ENCODE measurements at places on chromosomes 12 and 14. TPM values are rescaled to one million over a fixed set of nuclear protein-coding genes. Genes with fewer than 3 reads are reported as not detected.

DNA sequence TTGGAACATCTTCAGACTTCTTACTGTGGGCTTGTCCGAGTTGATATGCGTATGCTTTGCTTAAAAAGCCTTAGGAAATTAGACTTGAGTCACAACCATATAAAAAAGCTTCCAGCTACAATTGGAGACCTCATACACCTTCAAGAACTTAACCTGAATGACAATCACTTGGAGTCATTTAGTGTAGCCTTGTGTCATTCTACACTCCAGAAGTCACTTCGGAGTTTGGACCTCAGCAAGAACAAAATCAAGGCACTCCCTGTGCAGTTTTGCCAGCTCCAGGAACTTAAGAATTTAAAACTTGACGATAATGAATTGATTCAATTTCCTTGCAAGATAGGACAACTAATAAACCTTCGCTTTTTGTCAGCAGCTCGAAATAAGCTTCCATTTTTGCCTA, 8.8 kb downstream of the LRR1 start:
- no peak for DNase-seq

GRCh38 chr12:12660201-12660600, 35.8 kb downstream of the GPR19 start:
- no peak for DNase-seq

- DNase-seq = no peak
Measured at GRCh38 chr14:69647213-69647612, 35.8 kb downstream of the SUSD6 start.

DNA sequence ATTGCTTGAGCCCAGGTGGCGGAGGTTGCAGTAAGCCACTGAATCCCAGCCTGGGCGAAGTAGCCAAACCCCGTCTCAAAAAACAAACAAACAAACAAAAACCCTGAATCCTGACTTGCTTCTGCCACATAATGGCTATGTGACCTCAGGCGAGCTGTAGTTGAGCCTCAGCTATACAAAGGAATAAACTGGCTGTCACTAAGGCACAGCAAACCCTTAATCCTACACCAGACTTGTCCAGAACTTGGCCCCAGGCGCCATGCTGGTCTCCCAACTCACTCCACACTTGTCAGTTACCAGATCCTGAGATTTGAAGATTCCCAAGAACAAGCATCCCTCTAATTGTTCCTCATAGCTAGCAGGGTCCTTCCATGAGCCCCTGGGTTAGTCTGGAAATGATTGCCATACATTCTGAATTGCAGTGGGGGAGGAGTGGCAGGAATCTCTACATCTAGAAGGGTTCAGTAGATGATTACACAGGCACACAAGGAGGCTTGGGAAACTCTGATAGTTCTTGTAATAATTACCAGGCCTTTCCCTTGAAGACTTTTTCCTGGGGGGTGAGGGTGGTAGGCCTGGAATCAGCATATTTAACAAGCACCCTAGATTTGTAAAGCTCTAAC, 9.9 kb downstream of the MAP3K12 start:
- no peak for DNase-seq

- DNase-seq = no peak
Measured at GRCh38 chr14:43677581-43677980, 829.5 kb downstream of the FSCB start.

DNA sequence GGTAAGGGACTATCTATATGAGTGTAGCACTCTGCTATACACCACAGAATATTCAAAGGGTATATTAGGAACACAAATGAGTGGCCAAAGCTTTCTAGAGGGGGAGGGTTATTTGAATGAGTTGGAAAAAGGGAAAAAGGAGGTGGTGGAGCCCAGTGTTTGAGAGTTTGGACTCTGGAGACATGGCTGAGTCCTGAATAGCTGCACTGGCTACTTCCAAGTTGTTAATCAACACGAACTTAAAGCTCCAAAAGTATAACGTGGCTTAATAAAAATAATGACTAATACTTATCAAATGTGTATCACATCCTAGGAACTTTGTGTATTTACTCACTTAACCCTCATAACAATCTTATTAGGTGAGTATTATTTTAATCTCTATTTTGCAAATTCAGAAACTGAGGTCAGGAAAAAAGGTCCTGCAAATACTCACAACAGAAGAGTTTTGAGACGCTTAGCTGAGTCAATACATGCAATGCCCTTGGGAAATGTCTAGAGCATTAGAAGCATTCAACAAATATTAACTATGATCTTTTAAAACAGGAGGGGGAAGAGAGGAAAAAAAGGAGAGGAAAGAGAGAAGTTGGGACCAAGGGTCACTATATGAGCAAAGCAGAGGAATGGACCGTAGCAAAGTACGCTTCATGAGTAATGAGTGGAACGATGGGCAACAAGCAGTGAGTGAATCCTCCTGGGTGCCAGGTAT, 189.5 kb upstream of the HMGA2 start:
- no peak for DNase-seq

GRCh38 chr12:92068459-92068858, 77.2 kb downstream of the BTG1 start:
- DNase-seq = no peak

GRCh38 chr12:118292836-118293235, 79.9 kb downstream of the TAOK3 start:
- no peak for DNase-seq

- peak; percentile 29 for DNase-seq
Measured at GRCh38 chr12:22672951-22673350, 48.0 kb downstream of the ETNK1 start.

DNA sequence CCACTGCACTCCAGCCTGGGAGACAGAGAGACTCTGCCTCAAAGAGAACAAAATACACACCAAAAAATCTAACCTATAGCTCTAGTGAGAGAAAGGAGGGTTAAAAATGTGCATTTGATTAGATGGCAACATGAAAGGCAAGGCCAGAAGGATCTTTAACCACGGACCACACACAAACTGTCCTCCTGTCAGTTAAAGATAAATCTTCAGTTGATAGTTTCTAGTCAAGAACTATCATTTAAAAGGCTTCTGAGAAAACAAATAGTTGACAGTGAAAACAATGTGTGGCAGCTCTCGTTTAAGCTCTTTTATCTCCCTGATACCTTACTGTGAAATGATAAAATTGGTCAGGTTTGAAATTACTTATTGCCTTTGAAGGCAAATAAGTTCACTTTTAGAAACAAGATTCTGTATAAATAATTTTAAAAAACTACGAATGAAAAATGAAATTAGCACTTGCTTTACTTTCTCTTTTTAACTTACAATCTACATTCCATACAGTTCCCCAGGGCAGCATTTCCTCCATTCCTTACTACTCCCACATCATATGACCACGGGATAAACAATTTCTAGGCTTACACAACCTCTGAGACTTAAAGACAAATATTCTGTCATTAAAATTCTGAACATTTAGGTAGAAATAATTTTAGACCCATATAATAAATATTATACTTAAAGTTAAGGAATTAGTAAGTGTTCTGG, 71.4 kb upstream of the GNPNAT1 start:
- no peak for DNase-seq

GRCh38 chr12:60173224-60174170, 577.7 kb downstream of the SLC16A7 start:
- no peak for DNase-seq

DNA sequence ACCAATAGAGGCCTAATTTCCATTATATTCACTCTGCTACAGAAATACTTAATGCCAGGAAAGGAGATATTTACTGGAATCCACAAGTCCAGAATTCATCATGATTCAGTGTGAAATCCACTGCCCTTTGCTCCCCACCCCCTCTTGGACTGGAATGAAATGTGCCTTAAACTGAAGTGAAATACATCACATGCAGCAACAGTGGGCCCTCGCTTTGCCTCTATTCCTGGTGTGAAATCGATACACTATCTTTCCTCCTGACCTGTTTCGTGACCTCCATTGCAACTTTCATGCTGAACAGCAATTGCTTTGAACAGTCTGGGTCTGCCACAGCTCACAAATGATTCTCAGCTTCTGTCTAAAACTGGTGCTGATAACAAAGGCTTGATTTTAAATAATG, 100.6 kb downstream of the NPAS3 start:
- DNase-seq = no peak

DNA sequence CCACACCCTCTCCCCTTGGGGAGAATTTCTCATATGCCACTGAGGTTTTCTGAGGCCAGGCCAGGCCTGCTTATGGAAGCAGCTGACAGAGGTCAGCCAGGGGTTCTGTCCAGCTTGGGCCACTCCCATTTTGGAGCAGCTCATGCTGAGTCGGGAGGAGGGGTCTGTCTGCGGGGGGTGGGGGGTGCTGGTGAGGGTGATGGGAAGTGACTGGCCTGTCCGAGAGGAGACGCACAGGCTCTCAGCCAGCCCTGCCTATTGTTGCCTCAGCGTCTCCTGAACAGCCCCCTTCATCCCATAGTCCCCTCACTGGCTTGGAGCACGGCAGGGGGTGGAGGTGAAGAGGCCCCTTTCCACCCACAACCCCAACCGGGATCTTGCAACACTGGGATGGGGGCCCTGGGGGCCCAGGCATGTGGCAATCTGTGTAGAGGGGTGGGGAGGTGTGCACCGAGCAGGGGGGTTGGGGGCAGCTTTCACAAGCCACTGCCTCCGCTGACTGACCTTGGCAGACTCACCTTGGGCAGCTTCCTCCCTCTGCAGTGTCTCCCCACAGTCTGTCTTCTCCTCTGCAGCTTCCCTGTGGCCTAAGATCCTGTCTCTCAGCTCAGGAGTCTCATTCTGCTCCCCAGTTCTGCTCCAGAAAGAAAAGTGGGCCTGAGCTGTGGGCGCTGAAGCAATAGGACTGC, 5.5 kb downstream of the CEBPE start:
- no peak for DNase-seq

Gene TAS2R43
- not detected for total RNA-seq

Gene FBRSL1
- 22.5 TPM for total RNA-seq

Data from A172 (cell line).